Kidney (tissue), 22 donors: ENCODE measurements at places on chromosomes 3 and 15. TPM values are rescaled to one million over a fixed set of nuclear protein-coding genes. Genes with fewer than 3 reads are reported as not detected.

CHRM5 gene
- total RNA-seq, result 0.06 TPM

MUSTN1 gene
- 18.6 TPM for total RNA-seq

CMTM8 gene
- 5.4 TPM for total RNA-seq

HDC gene
- total RNA-seq, result 12.9 TPM

- DNase-seq, result no peak
Observed at GRCh38 chr3:88114878-88115549, 34.7 kb upstream of the C3orf38 start.

DNA sequence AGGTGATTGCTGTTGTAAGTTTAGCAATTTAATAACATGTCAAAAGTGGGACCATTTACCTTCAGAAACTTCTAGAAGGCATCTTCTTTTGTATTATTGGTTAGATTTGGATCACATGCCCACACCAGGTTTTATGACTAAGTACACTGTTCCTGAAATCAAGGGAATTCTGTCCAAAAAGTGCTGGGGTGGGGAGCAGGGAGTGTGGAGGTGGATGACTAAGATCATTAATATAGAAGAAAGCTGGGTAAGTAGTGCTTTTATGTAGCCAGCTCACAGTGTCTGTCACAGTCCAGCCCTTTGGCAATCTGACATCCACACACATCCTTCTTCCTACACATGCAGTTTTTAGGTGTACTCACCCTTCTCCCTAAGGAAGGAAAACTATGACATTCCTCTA lies 120.0 kb downstream of the TMCO5A start:
- no peak for DNase-seq

- no peak for DNase-seq
Observed at GRCh38 chr3:194369522-194370279, at the start of gene LRRC15. Gene LRRC15 (minus strand): TSS chr3:194369743. CDS start chr3:194361043, 8,700 bp downstream.

GRCh38 chr3:182808041-182808770 lies 14.9 kb downstream of the ATP11B start:
- no peak for DNase-seq

DNA sequence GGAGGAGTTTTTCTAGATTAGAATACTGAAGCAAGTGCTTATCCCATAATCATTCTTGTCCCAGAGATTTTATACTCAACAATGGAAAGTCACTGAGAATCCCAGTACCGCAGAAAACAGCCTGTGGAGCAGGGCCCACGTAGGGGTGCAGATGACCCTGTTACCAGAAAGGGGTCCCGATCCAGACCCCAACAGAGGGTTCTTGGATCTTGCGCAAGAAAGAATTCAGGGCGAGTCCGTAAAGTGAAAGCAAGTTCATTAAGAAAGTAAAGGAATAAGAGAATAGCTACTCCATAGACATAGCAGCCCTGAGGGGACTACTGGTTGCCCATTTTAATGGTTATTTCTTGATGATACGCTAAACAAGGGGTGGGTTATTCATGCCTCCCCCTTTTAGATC lies 2.6 kb downstream of the GCNT3 start:
- DNase-seq, result no peak

DNA sequence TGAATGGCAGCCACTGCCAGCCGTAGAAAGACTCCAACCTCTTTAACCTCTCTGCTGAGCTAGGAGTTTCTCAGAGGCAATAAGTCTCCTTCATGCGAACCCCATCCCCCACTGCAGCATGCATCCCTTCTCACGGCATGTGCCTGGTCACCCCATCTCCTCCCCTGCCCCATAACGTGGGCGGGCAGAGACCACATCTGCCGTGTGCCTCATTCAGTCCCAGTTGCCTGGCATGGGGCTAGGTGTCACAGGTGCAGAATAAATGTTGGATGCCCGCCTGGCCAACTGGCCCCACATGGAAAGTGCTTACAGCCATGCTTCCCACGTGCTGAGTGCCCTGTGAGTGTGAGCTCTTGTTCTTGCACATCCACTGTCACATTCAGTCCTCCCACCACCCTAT lies 43.5 kb upstream of the NTRK3 start:
- no peak for DNase-seq
